SK-N-SH (cell line): ENCODE measurements at places on chromosomes 5 and 9. TPM values are rescaled to one million over a fixed set of nuclear protein-coding genes. Genes with fewer than 3 reads are reported as not detected.

GRCh38 chr9:121972501-121972981 lies 120.6 kb downstream of the TTLL11 start:
- no peak for DNase-seq
- H3K27ac ChIP-seq = no peak overlapping the region
- H3K4me3 ChIP-seq = peak overlapping the region; percentile 11; the same call in 1 of the 2 replicates
- H3K27me3 ChIP-seq = no peaks in the 10 kb centered on the region
- no peaks in the 10 kb centered on the region for H3K36me3 ChIP-seq

DNA sequence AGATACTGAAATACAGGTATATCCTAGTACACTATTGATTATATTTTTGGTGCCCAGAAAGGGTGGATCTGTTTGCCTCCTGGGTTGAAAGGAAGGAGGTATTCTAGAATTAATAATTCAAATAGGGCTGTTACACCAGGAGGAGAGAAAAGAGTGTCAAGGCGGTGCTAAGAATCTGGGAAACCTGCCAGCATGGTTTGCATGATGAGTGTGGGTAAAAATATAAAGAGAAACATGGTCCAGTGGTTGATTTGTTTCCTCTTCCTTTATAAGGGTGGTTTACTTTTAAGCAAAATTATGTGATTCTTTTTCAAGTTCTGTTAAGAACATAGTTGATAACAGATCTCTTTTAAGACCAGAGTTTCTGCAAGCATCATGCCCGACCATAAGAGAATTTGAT lies 69.4 kb upstream of the NFIB start:
- no peak overlapping the region for H3K27ac ChIP-seq
- H3K4me3 ChIP-seq = no peak overlapping the region
- no peak for DNase-seq
- H3K4me1 ChIP-seq = no peaks in the 10 kb centered on the region

DNA sequence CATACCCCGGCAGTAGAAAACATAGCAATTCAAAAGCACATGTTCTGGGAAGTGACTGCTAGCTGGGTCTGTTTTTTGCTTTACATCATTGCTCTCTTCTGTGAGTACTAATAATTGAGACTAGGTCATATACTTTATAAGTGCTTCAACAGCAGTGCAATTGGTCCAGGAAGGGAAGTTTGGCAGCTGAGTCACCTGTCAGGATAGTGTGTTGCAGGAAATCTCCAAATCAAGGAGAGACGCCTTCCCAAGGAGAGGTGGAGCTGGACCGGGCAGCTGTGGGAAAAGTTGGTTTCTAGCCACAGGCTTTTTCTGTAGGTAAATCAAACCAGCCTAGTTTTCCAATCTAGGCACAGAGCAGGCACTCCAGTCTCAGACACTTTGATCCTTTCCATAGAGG lies 330.1 kb downstream of the ENC1 start:
- H3K27ac ChIP-seq = no peak overlapping the region
- DNase-seq = no peak
- H3K27me3 ChIP-seq = no peaks in the 10 kb centered on the region
- H3K4me3 ChIP-seq = no peak overlapping the region

DNA sequence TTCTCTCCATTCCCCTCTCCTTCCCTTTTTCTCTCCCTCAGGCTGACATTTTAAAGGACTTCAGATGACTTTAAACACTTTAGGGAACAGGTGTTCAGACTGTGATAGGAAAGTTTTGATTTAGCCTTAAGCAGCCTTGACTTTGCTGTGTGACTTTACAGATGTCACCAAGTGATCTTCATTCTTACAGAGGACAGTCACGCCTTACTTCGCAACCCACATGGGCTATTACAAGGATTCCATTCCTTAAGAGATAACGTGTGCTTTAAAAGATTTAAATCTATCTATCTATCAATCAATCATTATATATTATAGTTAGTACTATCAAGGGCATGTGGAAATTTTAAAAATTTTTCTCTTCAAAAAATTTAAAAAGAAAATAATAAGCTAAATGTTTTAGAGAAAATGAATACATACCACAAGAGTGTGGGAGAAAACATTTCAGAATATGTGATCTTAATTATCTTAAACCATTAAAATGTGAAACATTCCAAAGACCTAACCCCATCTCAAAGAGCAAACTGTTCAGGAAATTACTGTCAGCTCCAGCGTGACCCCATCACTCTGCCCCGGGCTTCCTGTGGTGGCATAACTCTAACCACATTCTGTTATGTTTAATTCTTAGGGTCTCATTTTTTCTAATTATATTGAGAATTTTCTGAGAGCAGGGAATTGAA lies 530.5 kb downstream of the SEMA5A start:
- H3K27me3 ChIP-seq = no peaks in the 10 kb centered on the region
- H3K4me1 ChIP-seq = no peaks in the 10 kb centered on the region; the same call in 1 of the 2 replicates
- H3K4me3 ChIP-seq = no peak overlapping the region
- no peaks in the 10 kb centered on the region for H3K36me3 ChIP-seq
- H3K27ac ChIP-seq = no peak overlapping the region; the same call in 1 of the 2 replicates

DNA sequence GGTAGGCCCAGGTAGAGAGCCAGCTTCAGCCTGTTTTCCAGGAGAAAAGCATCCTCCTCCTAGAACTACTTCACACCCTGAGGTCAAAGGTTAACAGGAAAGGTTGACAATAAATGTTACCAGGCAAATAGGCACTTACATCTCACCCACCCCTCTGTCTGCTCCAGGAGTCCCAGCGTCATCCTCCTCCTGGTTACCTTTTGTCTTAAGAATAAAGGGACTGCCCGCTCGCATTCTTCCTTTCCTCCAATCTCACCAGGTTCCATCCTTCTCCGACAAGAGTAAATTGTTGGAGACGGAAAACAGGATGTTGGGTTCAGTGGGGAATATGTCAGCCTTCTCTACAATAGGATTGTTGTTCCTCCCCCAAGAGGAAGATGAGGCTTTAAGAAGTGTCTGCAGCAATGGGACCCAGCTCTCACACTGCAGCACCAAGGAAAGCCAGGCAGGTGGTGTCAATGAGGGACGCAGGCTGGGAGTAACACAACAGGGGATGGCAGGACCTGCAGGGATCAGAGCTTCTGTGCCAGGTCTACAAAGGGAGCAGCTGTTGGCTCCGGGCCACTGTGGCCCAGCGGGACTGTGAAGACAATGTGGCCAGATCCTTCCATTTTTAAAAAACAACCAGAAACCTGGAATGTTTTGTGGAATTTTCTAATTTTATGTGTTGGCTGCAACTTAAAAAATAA lies 29.0 kb downstream of the FAT2 start:
- no peak overlapping the region for H3K4me3 ChIP-seq
- H3K27me3 ChIP-seq = peaks cover 13% of the 10 kb centered on the region; the same call in 1 of the 2 replicates
- H3K36me3 ChIP-seq = no peaks in the 10 kb centered on the region
- no peak for DNase-seq
- no peak overlapping the region for H3K27ac ChIP-seq
- H3K4me1 ChIP-seq = no peaks in the 10 kb centered on the region

DNA sequence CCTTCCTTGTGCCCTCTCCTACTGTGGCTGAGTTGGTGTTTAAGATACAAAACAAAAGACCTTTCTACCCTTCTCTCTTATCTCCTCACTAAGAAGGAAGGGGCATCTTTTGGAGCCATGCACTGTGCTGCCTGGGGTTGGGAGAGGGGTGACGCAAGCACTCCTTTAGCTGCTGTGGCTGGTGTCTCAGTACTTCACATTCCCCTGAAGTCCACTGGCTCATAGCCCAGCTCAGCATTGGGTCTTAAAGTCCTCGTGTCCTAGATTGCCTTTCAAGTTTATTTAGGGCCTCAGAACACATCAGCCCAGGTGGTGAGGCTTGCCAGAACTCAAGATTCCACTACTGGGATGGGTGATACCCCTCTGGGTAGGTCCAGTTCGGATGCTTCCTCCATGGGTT lies 325.9 kb upstream of the CYLC2 start:
- H3K4me3 ChIP-seq = no peak overlapping the region
- no peaks in the 10 kb centered on the region for H3K36me3 ChIP-seq
- no peaks in the 10 kb centered on the region for H3K4me1 ChIP-seq
- no peak for DNase-seq
- no peak overlapping the region for H3K27ac ChIP-seq

DNA sequence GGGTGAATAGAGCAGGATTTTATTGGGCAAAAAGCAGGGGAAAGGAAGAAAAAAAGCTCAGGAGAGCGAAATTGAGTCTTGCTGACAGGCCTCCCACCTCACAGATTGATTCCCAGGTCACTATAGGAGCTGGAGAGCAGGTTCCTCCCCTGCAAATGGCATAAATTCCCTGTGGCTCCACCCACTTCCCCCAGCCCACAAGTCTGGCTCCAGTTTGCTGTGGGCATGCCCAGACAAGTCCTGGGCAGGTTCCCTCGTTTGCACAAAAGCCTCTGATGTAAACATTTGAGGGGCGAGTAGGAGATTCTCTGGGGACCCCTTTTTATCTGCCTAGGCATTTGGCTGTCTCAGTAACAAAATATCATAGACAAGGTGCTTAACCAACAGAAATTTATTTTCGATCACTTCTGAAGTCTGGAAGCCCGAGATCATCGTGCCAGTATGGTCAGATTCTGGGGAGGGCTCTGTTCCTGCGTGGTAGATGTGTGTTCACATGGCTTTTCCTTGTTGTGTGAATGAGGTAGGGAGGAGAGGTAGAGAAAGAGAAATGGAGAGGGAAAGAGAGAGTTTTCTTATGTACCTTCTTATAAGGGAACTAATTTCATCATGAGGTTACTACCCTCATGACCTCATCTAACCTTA lies 614.5 kb downstream of the MAT2B start:
- H3K27ac ChIP-seq = peak overlapping the region; percentile 48
- no peaks in the 10 kb centered on the region for H3K36me3 ChIP-seq
- H3K4me1 ChIP-seq = no peaks in the 10 kb centered on the region
- H3K27me3 ChIP-seq = no peaks in the 10 kb centered on the region
- no peak for DNase-seq
- H3K4me3 ChIP-seq = no peak overlapping the region

DNA sequence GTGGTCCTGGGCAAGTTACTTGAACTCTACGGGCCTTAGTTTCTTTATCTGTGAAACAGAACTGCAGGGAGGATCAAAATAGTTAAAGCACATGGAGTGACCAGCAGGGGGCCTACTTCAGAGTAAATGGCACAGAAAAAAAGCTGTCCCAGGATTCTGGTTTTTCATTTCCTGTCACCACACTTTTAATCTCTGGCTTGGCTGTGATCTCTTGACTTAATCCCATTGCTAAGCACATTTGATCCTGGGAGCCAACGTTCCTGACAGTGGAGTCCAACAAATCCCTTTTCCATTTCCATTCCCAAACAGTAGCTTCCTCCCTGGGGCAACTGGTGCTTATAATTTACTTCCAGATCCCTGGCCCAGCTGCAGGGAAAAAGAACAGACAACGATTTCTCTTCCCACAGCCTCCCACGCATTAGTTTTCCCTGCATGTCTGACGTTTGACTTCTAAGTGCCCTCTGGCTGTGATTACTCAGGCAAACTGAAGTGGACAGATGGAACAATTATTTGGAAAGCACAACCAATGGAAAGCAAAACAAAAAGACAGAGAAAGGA lies 136.5 kb upstream of the STK32A start:
- no peaks in the 10 kb centered on the region for H3K4me1 ChIP-seq
- no peaks in the 10 kb centered on the region for H3K36me3 ChIP-seq
- H3K27ac ChIP-seq = peak overlapping the region; percentile 66; the same call in 1 of the 2 replicates
- DNase-seq = peak; percentile 53
- H3K4me3 ChIP-seq = peak overlapping the region; percentile 16; the same call in 1 of the 2 replicates

DNA sequence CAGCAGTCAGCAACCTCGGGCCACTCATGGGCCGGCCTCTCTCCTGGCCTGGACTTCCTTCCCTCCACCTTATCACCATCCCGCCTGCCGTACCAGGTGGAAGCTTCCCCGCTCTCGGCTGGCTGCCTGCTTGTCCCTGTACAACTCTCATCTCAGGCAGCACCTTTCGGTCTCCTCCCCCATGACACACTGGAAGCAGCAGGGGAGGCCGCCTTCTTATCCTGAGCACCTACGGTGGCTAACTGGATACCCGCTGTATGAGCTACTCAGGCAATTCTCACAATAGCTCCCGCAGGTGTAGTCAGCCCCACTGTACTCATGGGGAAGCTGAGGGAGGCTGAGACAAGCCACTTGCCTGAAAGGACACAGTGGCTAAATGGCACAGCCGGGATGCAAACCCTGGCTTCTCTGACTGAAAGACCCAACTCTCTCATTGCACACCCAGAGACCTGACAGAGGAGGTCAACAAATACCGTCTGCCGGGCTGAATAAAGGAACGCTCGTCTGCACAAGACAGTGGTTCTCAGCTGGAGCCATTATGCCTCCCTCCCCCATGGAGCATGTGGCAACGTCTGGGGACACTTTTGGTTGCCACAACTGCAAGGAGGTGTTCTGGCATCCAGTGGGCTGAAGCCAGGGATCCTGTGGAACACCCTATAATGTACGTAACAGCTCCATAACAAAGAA lies 9.6 kb downstream of the STK10 start:
- no peaks in the 10 kb centered on the region for H3K36me3 ChIP-seq
- no peak for DNase-seq
- no peak overlapping the region for H3K4me3 ChIP-seq
- peaks cover 6% of the 10 kb centered on the region; the same call in 1 of the 2 replicates for H3K4me1 ChIP-seq
- H3K27me3 ChIP-seq = no peaks in the 10 kb centered on the region

GRCh38 chr5:27612161-27612560 lies 573.8 kb upstream of the CDH9 start:
- H3K27me3 ChIP-seq = no peaks in the 10 kb centered on the region; the same call in 1 of the 2 replicates
- no peak overlapping the region for H3K27ac ChIP-seq
- H3K4me3 ChIP-seq = no peak overlapping the region
- DNase-seq = no peak

- H3K4me3 ChIP-seq = no peak overlapping the region
- H3K27ac ChIP-seq = no peak overlapping the region
- H3K27me3 ChIP-seq = no peaks in the 10 kb centered on the region
- no peaks in the 10 kb centered on the region for H3K36me3 ChIP-seq
- no peaks in the 10 kb centered on the region for H3K4me1 ChIP-seq
- no peak for DNase-seq
Measured at GRCh38 chr5:151006704-151007334, 13.6 kb upstream of the GPX3 start.

GRCh38 chr5:130066644-130067043 lies 162.4 kb downstream of the CHSY3 start:
- H3K4me1 ChIP-seq = no peaks in the 10 kb centered on the region
- no peak overlapping the region for H3K4me3 ChIP-seq
- H3K36me3 ChIP-seq = no peaks in the 10 kb centered on the region
- no peak overlapping the region for H3K27ac ChIP-seq

Gene NR2F1
- polyA plus RNA-seq = 40.0 and 47.1 TPM in 2 replicates

Gene SPINK1
- not detected in 2 replicates for polyA plus RNA-seq

Gene LHX3
- not detected in 2 replicates for polyA plus RNA-seq

Gene PELO
- polyA plus RNA-seq = 10.7 and 11.5 TPM in 2 replicates

Gene DCANP1
- polyA plus RNA-seq = not detected in 2 replicates
